ENCODE measurements at places on chromosomes 4 and X.

DNA sequence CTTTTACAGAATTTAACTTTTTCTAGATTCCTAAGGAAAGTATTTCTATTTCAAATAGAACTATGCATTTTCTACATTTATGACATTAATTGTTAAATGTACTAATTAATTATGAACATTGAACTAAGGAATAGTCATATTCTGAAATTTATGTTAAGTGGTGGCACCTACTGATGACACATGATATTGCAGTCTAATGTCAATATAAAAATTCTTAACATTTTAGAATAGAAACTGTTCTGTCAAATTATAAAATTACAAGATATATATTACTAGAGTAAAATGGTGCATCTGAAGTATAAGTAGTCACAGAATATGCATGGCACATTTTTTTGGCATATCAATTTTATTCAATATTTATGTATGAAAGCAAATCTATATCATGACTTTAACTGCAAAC, 40.2 kb upstream of the NDNF start:
- DNase-seq: no peak

GRCh38 chr4:38856046-38856445, 571 bp downstream of the TLR6 start:
- no peak for DNase-seq

- DNase-seq: no peak
Observed at GRCh38 chr4:158159718-158160094, 13.1 kb downstream of the GASK1B start.

DNA sequence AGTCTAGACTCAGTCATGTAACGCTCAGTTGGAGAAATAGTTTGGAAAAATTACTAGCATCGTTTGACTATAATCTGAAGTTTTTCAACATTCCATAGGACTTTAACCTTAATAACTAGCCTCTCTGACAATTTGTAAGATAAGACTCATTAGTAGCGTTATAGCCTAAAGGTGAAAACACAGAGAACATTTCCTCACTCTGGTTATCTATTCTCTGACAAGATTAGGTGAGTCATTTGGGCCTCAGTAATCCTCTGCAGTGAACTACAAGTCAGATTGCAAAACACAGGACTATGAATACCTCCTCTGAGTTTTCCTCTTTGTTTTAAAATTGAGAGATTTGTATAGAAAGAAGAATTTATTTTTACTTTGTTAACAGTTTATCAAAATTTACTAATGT, 31.8 kb upstream of the PDLIM5 start:
- DNase-seq: no peak

DNA sequence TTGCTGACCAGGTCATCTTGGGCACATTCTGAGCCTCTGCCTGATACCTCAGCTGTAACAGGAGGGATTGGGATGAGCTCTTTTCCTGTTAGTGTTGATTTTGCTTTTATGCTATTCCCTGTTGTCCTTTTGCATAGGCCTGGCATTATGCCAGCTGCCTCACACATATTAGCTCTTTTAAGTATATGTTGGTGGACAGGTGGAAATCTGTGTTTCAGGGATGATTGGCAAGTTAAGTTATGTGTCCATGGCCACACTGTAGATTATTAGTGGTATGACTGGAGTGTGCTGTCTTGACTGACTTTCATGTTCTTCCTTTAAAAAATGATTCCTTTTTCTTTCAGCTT, 28.9 kb downstream of the NSD2 start:
- DNase-seq: no peak

GRCh38 chrX:131894995-131895394, 128.1 kb upstream of the STK26 start:
- peak; percentile 11 for DNase-seq

DNA sequence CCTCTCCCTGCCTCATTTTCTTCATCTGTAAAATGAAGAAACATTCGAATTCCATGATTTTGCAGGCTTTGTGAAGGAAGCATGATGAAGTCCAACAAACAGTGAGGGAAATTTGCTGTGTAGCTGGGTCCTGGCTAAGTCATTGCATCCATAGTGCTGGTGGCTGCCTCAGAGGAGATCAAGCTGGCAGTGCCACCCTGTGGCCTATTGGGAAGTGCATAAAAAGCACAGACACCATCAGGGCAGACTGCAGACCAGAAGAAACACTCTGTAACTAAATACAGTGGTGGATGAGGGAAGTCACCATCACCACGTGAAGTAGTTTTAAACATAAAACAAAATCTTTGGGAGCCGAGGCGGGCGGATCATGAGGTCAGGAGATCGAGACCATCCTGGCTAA, 40.7 kb upstream of the DDX3X start:
- DNase-seq: no peak

DNA sequence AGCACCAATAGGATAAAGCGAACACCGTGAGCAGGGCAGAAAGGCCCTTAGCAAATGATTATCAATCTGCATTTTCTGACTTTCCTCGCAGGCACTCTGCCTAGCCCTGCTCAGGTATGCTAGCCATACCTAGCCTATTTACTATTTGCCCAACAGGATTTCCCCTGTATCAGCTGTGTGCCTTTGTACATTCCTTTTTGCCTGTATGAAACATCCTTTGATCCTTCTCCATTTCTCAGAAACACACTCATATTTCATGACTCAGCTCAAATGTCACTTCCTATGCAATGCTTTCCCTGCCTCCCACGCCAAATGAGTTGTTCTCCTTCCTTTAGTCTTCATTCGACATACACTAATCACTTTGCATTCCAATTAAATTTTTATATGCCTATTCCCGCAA, 37.2 kb downstream of the PCDH7 start:
- DNase-seq: no peak

- DNase-seq: no peak
Observed at GRCh38 chr4:78923464-78924312, 15.6 kb downstream of the PAQR3 start.

- no peak for DNase-seq
Observed at GRCh38 chrX:10636337-10636736, 16.0 kb upstream of the MID1 start.

GRCh38 chrX:10615931-10616774, 4.2 kb downstream of the MID1 start:
- no peak for DNase-seq

DNA sequence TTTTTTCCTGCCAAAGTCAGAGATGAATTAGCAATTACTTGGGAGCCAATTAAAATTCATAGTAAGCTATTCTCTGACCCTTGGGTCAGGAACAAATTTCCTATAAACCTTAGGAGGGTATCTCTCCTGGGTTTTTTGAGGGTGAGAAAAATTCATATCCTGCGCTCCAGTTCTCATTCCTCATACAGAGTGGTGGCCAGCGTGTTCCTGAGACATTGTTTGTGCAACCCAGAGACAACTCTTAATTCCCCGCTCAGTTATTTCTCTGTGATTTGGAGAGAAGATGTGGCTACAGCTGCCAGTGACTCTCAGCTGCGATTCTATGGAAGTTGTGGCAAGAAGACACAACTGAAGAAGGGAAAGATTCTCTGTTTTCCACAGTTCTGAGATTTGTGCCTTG, 37.9 kb upstream of the CBR4 start:
- no peak for DNase-seq

DNA sequence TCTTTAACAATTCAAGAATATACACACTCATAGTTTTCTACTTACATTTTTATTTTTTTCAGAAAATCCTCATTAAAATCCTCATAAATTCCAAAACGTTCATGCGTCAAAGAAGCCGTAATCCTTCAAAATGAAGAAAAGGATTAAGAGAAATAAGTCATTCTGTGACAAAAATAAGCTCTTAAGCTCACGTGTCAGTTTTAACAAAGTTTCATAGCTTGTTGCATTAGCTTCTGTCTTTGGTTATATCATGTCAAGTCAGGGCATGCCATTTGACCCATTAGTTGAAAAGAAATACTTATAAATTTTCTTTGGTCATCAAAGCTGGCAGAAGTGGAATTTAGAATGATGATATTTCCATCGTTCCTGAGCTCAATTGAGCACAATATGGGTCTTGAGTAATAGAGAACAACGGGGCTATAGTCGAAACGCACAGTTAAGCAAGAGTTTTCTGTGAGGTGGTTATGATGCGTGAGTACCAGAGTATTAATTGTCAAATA, 185.2 kb upstream of the CTSO start:
- no peak for DNase-seq

DNA sequence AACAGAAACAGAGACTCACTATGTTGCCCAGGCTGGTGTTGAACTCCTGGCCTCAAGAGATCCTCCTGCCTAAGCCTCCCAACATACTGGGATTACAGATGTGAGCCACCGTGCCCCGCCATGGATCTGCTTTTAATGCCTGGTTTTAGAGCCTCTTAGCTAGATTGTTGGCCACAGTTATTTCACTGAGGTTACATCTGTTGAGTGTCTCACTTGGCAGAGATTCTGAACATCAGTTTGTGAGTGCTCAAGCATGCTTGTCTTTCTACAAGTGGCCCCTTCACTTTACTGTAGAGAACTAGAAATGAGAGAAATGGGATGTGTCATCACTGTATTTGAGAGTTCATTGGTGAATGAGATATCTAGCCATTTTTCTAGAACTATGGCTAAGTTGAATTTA, 218.5 kb downstream of the APBB2 start:
- DNase-seq: peak; percentile 65

DNA sequence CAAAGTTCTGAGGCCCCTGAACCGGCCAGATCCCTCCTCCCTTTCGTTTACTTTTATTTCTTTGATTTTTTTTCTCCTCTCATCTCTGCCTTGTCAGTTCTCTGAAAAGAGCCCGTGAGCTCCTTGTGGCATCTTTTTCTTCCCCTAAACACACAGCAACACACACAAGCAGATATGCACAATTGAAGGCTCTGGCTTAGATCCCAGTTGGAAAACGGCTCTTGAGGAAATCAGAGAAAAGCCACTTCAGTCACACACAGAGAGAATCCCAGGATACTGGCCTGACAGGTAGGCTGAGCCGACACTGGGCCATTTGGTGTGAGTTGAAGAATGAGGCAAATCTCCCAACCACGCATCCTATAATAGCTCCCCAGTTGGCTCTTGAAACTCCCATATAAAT, 12.9 kb downstream of the DIPK2B start:
- DNase-seq: no peak

DNA sequence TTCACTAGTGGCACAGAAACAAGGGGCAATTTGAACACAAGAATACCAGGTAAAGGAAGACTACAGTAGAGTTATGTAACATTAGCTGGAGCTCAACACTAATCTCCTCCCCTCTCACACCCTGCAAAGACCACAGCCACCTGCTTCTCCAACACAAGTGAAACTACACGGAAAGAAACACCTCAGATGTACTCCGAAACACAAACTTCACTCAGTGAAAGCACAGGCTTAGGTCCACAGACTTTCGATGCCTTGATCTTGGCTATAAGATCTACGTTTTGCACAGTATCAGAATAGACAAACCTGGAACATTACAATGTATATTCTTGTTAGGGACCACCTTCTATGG, 7.6 kb downstream of the ACSL1 start:
- DNase-seq: no peak

DNA sequence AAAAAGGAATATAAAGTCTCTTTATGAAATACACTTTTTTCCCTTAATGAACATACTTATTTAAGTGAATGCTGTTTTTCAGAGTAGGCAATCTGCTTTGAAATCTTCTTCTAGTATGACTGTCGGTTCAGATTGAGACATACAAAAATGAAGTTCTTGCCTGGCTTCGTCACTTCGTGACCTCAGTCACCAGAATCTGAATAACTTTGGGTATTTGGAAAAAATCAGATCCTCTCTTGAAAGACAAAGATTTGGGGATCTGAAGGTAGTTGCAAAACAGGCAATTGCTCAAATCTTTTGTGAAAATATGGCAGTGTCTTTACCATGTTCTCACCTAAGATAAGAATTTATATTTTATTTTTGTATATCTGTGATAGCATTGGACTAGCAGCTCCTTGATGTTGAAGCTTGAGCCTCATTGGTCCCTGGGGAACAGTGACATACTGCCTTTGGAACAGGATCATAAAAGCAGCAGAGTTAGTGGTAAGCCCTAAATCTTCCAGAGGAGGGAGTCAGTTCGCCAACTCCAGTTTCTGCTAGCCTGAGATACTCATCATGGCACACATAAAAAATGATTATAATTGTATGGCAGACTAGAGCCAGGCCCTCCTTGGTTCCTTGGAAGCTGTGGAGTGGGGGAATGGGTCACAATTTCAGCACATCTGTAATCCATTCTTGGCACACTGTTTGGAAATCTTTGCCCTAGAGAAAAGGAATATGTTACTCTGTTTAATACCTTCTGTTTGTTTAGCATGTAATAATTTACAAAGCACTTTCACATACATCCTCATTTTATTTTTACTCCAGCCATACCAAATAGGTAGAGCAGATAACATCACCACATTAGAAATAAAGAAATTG, 5.0 kb downstream of the ARFIP1 start:
- DNase-seq: peak; percentile 65

DNA sequence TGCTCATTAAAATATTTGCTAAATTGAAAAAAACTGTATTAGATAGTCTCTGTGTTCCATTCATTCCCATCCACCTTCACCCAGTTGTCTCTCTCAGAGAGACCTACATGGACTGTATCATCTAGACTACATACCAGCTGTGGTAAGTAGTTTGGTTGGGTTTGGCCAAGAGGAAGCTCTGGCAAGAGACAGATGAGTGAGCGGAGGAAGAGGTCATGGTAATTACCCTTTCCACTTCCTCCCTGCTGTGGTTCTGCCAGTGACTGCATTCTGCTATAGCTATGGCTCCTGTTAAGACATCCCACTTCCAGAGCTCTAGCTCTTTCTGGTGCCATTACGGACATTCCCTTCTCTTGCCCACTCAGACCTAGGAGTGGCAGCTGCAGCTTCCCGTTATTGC, 239.0 kb upstream of the MID1 start:
- DNase-seq: no peak

DNA sequence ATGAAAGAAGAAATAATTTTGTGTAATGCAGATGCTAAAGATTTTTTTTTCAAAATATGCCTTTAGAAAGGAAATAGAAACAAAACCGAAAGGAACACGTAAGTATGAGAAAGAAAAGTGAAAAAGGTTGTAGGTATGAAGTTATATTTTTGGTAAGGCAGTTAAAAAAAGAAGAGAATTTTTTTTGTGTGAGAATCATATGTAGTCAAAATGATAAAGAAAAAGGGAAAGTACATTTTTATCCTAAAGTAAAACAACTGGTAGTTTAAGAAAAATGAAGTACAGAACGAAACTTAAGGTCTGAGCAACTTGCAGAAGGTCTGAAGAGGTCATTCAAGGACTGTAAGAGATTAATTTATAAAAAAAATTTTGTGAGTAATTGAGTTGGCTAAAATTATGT, 164.0 kb upstream of the TRAM1L1 start:
- DNase-seq: no peak

All from GM04503 (cell line).